ENCODE measurements at places on chromosomes 6 and 20.

GRCh38 chr6:167530951-167531350, 206.1 kb downstream of the TTLL2 start:
- no peak for DNase-seq

GRCh38 chr6:51152594-51152993, 333.9 kb downstream of the TFAP2B start:
- DNase-seq, result no peak

- no peak for DNase-seq
These were observed 104.4 kb downstream of the SYNE1 start for GRCh38 chr6:152532556-152533422.

- no peak for DNase-seq
These were observed 26.7 kb upstream of the IRF4 start for GRCh38 chr6:364609-365540.
